ENCODE measurements at places on chromosomes 2 and 18.

- DNase-seq: no peak
These were observed 41.4 kb downstream of the CRIM1 start for GRCh38 chr2:36396878-36397539.

DNA sequence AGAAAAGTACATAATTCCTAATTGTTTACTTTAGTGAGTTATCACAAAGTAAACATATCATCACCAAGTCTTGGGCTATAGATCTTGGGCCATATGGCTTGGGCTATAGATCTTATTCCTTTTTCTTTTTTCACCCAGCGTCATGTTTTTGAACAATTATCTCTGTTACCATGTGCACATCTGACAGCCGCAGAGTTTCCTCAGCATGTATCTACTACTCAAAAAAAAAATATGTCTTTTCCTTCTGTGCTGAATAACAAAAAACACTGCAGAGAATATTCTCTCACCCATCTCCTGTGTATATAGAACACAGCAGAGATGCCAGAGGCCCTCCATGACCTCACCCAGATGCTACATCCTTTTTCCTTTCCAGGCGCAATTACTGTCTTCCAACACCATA, 76.2 kb upstream of the MYO3B start:
- no peak for DNase-seq

DNA sequence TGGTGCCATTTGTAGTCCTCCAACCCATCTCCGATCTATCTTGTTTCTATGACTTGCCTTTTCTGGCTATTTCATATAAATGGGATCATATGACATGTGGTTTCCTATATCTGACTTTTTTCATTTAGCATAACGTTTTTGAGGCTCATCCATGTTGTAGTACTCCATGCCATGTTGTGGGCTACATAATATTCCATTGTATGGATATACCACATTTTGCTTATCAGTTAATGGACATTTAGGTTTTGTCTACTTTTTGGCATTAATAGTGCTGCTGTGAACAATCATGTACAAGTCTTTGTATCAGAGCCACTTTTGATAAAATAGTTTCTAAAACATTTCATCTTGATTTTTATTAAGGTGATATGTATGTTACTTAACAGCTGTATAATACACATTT, 7.4 kb downstream of the CEBPZOS start:
- DNase-seq: no peak

GRCh38 chr2:196403471-196403870, 232.1 kb upstream of the STK17B start:
- DNase-seq: no peak

DNA sequence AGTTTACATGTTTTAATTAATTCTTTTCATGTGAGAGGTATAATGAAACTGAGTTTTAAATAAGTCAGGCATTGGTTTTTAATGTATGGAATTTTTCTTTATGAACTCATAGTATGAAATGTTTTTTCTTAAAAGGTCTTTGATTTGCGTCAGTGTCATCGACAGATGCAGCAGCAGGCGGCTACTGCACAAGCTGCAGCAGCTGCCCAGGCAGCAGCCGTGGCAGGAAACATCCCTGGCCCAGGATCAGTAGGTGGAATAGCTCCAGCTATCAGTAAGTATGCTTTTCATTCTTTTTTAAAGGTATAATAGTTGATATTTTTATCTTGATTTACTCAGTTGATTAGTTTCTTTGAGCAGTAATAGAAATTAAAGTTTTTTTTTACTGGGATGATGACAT, 46.5 kb downstream of the SMAD4 start:
- DNase-seq: no peak

DNA sequence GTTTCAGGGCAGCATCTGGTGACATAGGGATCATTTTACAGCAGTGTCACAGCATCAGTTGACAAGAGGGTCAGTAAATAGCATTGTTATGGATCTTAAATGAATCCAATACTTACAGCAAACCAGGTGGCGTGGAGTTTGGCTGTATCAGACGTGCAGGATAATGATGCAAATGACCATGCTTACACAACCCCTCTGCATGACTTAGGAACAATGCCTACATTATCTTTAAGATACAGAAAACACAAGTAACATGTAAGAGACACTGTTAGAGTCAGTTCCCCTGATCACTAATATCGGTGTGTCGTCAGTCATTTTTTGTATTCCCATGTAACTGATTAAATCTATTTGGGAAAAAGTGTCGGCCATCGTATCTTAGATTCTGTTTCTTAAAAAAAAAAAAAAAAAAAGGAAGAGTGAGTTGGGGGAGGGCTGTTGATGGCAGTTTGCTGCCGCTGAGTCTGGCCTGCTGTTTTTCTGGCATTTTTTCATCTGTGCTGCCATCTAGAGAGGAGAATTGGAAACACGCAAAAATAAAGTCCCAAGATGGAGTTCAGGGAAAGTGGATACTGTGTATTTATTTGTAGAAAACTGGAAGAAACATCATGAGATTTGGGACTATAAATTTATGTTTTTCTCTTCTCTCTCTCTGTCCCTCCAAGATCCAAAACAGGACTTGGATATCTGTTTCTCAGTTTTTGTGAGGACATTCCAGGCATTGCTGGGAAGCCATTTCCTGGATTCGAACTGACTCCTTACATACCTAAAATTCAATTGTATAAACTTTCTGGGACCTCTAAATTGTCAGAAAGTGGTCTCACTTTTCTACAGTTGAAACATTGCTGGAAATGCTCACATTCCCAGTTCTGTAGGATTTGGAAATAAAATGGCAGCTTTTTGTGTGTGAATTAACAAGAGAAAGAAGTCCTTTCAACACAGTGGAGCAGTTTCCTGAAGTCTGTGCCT, 60.3 kb upstream of the AGPS start:
- peak; percentile 34 for DNase-seq

GRCh38 chr2:161771148-161771547, 146.9 kb downstream of the SLC4A10 start:
- no peak for DNase-seq

DNA sequence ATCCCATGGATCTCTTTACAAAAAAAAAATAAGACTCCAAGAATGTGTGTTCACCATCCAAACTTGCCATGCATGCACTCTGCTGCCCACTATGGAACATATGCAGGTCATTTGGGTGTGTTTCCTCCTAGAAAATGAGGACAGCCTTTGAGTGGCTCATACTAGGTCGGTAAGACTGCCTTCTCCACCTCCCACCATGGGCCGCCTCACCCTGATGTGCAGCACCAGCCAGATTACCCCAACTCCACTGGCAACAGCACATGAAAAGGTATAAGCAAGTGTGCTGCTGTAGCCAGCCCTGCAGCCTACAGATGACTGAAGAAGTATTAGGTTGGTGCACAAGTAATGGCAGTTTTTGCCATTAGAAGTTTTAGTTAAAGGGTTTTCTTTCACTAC, 214.2 kb downstream of the ATAD2B start:
- no peak for DNase-seq

DNA sequence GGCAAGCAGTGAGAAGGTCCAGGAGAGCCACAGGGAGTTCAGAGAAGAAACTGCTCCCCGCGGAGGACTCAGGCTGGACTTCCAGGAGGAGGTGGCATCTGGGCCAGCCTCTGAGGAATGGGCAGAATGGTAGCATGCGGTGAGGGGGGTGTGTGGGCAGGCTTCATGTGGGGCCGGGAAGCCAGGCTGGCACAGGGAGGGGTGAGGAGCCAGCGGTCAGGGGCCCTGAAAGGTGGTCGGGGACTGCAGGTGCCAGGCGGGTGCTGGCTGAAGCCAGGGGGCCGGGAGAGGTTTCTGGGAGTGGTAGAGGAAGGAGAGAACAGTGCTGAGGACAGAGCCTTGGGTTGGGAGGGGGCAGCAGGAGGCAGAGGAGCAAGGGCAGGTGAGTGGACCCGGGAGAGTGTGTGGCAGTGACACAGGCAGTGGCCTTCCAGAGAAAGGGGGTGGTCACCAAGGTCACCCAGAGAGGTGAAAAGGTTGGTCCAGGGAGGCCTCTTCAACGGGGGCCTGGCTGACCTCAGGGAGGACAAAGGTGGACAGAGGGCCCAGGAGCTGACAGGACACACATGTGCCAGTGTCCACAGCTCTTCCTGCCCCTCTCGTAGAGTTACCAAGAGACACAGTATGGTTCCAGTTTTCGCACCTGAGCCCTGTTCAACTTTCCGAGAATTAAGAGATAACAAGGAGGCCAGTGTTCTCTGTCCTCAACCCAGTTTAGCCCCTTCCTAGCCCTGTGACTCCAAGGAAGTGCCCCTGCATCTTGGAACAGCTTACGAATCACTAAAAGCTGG, 101.2 kb upstream of the ASB18 start:
- DNase-seq: no peak

GRCh38 chr2:25794544-25795276, 83.6 kb downstream of the ASXL2 start:
- DNase-seq: no peak

DNA sequence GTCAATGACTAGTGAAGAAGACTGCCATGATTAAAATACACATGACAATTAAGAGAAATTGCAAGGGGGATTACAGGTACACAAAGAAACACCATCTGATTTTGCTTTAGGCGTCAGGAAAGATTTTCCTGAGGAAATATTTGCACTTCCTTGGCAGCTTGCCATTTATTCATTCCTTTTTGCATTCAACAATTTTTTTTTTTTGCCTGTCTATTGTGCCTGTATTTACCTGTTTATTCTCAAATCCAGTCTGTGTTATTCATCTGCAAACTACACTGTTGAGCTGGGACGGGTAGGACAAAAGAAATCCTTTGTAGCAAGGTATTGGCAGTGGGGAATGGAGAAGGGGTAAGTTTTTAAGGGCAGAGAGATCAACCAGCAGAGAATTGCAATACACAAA, 31.8 kb downstream of the SMAD2 start:
- DNase-seq: no peak

- no peak for DNase-seq
These were observed 86.3 kb upstream of the NPAS2 start for GRCh38 chr2:100733391-100734187.

GRCh38 chr2:133515271-133515670, 53.0 kb downstream of the NCKAP5 start:
- no peak for DNase-seq

DNA sequence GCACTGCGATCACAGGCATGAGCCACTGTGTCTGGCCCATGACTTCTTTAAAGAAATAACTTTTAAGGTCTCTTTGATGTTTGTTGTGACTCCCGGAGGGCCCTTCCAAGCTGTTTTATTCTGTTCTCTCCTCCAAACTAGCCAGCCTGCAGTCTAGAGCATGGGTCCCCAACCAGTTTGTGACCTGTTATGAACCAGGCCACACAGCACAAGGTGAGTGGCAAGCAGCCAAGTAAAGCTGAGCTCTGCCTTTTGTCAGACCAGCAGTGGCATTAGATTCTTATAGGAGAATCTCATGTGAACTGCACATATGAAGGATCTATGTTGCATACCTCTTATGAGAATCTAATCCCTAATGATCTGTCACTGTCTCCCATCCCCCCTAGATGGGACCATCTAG, 223.9 kb upstream of the RGPD4 start:
- DNase-seq: no peak

- DNase-seq: no peak
These were observed 86.4 kb downstream of the EML6 start for GRCh38 chr2:54809819-54810218.

- no peak for DNase-seq
These were observed 5.1 kb downstream of the SLC39A10 start for GRCh38 chr2:195662138-195662537.

DNA sequence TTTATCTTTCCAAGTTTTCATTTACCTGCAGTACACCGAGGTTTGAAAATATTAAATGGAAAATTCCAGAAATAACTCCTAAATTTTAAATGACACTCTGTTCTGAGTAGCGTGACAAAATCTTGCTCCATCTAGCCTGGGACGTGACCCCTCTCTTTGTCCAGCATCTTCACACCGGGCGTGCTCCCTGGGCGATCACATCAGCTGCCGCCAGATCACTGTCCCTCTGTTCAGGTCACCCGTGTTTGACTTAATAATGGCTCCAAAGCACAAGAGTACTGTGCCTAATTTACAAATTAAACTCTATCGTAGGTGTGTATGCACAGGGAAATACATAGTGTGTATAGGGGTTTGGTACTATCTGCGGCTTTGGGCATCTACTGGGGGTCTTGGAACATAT, 6.1 kb upstream of the TMEM185B start:
- DNase-seq: no peak

GRCh38 chr2:9699139-9700108, 68.6 kb upstream of the YWHAQ start:
- DNase-seq: no peak

DNA sequence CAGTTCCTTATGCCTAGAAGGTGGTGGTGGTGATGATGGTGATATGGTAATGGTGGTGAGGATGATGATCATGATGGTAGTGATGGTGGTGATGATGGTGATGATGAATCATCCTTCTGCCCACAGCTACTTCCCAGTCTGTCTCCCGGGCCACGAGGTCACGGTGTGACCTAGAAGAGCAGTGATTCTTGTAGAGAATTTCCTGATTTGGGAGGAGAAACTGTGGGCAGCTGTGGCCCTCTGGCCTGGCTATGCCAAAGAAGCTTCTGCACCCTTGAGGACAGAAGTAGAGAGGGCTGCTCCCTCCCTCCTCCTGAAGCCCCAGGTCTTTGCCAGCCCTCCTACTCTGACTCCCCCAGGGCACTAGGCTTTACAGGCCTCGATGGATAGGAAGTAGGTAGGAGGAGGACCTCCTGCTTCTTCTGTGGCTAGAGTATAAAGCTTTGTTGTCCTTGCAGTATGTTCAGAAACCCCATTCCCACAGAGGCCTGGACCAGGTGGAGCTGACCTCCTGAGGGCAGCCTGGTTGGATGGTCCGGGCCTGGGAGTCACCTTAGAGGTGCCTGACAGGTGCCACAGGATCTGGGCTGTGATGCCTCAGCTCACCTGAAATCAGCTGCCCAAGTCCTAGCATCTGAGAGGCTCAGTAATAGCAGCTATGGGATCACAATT, 57.9 kb upstream of the EPAS1 start:
- peak; percentile 59 for DNase-seq

GRCh38 chr2:200380833-200381542, 74.5 kb downstream of the SPATS2L start:
- DNase-seq: no peak

- DNase-seq: no peak
These were observed 40.2 kb downstream of the INPP4A start for GRCh38 chr2:98484652-98485452.

- no peak for DNase-seq
These were observed 62.8 kb downstream of the DCC start for GRCh38 chr18:52402814-52403213.

DNA sequence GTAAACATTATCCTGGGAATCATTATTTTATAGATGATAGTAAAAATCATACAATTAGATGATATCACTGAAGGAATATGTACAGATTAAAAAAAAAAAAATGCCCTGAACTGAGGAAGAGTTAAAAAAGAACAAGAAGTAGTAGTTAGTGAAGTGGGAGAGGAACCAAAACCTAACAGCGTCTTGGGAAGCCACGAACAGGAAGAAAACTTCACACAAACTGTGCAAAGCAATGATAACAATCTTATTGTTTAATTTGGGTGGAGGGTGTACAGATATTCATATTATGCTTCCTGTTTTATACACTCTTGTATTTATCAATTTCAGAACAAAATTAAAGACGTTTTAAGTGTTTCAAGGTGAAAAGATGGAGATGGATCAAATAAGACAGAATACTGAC, 3.5 kb downstream of the HEATR5B start:
- no peak for DNase-seq
